ENCODE measurements at places on chromosomes 5 and 9.

GRCh38 chr5:97576956-97577355, 393.9 kb upstream of the RIOK2 start:
- no peak for DNase-seq

DNA sequence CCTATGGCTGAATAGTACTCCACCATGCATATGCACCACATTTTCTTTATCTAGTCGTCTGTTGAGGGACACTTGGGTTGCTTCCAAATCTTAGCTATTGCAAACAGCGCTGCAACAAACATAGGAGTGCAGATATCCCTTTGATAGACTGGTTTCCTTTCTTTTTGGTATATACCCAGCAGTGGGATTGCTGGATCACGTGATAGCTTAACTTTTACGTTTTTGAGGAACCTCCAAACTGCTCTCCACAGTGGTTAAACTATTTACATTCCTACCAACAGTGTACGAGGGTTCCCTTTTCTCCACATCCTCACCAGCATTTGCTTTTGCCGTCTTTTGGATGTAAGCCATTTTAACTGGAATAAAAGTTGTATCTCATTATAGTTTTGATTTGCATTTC, 142.6 kb downstream of the TARS1 start:
- DNase-seq = no peak

GRCh38 chr5:4906786-4907185, 233.3 kb upstream of the ADAMTS16 start:
- no peak for DNase-seq

DNA sequence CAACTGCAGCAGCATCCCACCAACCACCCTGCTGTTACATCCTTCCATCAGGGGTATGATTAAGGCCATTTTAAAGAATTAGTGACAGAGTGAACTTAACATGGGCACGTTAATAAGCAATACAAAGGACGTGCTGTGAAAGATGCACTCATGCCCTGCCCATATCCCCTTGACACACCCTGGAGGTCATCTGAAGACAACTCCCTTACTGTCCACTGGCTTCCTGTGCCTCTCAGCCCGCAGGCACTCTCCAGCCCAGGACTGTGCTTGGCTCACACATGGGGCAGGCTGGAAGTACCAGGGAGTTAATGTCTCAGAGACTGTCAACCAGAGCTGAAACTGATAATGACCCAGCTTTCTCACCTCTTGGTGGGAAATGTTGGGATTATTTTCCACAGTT, 81.8 kb downstream of the TRIM36 start:
- no peak for DNase-seq

- DNase-seq = no peak
Observed at GRCh38 chr5:66628561-66628960, 32.4 kb downstream of the MAST4 start.

- DNase-seq = no peak
Observed at GRCh38 chr5:36841677-36842076, 34.9 kb upstream of the NIPBL start.

DNA sequence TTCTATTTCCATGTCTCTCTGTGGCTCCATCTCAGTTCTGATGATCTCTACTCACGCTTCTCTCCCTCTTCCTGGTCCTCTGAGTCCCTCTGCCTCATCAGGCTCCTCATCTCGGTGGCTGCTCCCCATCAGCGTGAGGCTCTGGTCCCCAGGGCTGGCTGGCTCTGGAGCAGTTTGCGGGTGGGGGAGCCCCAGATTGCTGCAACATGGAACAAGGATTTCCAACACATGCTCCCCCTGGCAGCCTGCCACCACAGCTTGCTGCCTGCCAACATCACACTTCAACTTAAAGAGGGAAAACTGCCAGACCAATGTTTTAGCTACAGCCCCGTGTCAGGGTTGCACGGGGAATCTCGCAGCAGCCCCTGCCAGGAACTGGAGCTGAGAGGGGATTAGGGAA, 77.2 kb upstream of the NEK6 start:
- no peak for DNase-seq

GRCh38 chr5:173202266-173202875, 32.6 kb downstream of the NKX2-5 start:
- no peak for DNase-seq

- DNase-seq = no peak
Observed at GRCh38 chr5:171445644-171446516, 26.4 kb downstream of the FGF18 start.

GRCh38 chr9:137295238-137295811, 6.7 kb downstream of the NRARP start:
- DNase-seq = no peak

DNA sequence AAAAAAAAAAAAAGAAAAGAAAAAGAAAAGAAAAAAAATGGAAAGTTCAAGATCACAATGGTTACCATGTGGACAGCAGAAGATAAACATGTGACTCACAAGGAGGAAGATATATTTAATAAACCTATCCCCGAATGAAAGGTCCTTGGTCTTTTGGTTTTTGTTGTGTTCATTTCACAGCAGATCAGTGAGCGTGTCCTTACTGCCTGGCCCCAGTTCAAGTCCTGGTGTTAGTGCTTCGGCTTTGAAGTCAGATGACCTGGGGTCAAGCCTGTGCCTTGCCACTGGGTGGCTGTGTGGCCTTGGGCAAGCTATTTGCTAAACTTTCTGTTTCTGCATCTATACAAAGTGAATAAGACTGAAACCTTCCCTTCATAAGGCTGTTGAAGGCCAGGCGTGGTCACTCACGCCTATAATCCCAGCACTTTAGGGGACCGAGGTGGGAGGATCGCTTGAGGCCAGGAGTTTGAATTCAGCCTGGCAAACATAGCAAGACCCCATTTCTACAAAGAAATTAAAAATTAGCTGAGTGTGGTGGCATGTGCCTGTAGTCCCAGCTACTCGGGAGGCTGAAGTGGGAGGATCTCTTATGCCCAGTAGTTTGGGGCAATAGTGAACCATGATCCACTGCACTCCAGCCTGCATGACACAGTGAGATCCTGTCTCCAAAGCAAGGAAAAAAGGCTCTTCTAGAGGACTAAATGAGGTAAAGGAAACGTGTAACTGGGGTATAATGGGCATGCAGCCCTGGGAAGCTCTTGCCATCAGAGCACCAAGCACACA, 94.5 kb upstream of the SPATA31D4 start:
- no peak for DNase-seq

DNA sequence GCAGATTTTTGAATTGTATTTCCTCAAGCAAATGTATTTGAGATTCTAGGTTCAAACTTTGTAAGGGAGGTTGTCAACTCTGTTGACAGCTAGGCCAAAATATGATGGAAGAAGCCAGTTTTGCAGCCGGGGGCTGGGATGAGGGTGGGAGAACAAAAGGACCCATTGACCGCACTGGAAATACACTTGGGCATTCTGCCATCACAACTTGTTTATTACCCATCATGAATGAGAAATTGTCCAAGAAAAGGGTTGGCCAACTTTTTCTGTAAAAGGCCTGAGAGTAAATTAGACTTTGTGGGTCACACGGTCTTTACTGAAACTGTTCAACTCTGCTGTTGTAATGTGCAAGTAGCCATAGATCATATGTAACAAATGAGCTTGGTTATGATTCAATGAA, 221.3 kb upstream of the KLF9 start:
- DNase-seq = no peak

Measured in stimulated activated CD8-positive, alpha-beta memory T cell treated with anti-CD3 and anti-CD28 coated beads, Interleukin-7, amount 100 ng/mL, for 1 hour (primary cell).